ENCODE measurements at places on chromosomes 5 and 9. TPM values are rescaled to one million over a fixed set of nuclear protein-coding genes. Genes with fewer than 3 reads are reported as not detected.

The HIGD2A gene
- 32.3 TPM for total RNA-seq

The MAP3K1 gene
- total RNA-seq: 7.4 TPM

The C5orf58 gene
- not detected for total RNA-seq

The ZNF366 gene
- not detected for total RNA-seq

The FCN1 gene
- total RNA-seq: not detected

The SOHLH1 gene
- not detected for total RNA-seq

The KIF2A gene
- total RNA-seq: 42.1 TPM

The MELK gene
- total RNA-seq: 6.0 TPM

The SPATA31A3 gene
- total RNA-seq: not detected

The KYAT1 gene
- 5.3 TPM for total RNA-seq

The STC2 gene
- 582 TPM for total RNA-seq

The SLC6A7 gene
- not detected for total RNA-seq

The NAIF1 gene
- total RNA-seq: 13.0 TPM

The GPR150 gene
- 0.28 TPM for total RNA-seq

The DAB2IP gene
- total RNA-seq: 7.5 TPM
